Fibroblast of upper back skin (primary cell): ENCODE measurements at places on chromosomes 3 and 15.

GRCh38 chr3:159257954-159258353 lies 456.1 kb downstream of the MFSD1 start:
- DNase-seq, result no peak

DNA sequence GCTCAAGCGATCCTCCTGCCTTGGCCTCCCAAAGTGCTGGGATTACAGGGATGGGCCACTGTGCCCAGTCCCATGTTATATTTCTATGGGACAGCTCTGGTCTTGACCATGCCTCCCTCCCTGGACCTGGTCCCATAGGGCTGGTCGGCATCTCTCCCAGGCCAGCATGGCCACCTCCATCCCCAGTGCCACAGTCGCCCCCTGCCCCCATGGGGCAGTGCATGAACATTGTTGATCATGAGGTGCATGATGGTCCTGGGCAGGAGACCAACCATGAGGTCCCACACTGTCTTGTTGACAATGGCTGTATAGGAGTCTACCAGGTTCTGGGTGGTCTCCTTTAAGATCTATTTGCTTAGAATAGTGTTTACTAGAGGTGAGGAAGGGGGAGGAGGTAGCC lies 6.5 kb downstream of the RPS17 start:
- no peak for DNase-seq

GRCh38 chr3:174101244-174101643 lies 703.7 kb downstream of the NLGN1 start:
- no peak for DNase-seq

DNA sequence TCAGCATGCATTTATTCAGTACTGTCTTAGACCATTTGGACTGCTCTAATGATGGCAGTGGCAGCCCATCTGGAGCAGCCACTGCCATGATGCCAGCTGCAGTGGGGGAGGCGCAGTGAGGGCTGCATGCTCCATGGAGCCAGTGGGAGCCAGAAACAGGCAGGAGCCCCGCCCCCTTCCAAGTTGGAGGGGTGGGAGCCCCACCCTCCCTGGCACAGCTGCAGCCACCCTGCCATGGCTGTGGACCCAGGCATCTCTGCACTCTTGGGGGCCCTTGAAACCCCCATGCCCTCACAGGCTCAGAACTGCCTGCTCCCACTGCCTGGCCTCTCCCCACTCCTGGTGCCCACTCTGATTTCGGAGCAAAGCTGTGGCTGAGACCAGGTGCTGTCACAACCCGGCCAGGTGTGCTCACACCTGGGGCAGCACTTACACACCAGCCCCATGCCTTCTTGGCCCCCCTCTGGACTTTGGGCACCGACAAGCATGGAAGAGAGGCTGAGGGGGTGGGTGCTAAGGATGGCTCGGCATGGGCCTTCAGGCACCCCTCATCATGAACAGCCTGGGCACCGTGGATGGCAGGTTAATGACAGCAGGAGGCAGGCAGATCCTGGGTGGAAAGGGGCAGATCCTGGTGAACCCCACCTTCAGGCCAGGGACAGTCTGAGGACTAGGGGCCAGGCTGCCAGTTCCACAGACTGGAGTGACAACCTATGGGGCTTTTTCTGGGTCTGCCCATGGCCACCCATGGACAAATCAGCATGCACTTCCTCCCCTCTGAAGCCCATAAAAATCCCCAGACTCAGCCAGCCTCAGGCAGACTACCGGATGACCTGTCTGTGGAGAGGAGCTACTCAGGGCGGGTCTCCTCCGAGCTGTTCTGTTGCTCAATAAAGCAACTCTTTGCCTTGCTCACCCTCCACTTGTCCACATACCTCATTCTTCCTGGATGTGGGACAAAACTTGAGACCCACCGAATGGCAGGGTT lies 18.3 kb downstream of the TBC1D21 start:
- no peak for DNase-seq

- peak; percentile 41 for DNase-seq
Observed at GRCh38 chr3:147619921-147620560, 210.9 kb downstream of the ZIC1 start.
